ENCODE measurements at places on chromosomes 5 and 9. TPM values are rescaled to one million over a fixed set of nuclear protein-coding genes. Genes with fewer than 3 reads are reported as not detected.
A peak's percentile ranks its signal among the peaks of the same experiment; 100 is the strongest.

DNA sequence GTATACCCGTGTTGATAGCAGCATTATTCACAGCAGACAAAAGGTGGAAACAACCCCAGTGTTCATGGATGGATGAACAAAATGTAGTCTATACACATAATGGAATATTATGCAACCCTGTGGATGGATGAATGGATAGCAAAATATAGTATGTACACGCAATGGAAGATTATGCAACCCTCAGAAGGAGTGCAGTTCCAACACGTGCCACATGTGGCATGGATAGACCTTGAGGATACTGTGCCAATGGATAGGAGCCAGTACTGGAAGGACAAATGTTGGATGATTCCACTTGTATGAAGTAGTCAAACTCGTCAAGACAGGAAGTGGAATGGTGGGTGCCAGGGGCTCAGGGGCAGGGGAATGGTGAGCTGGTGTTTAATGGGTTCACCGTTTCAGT is 44.9 kb downstream of the PLEKHG4B start:
- H3K36me3 ChIP-seq, result no peaks in the 10 kb centered on the region
- DNase-seq, result no peak
- no peaks in the 10 kb centered on the region for H3K27me3 ChIP-seq
- no peak overlapping the region for H3K27ac ChIP-seq

SPAAR gene
- total RNA-seq, result not detected

GRCh38 chr9:21964925-21965385 is 29.2 kb downstream of the CDKN2A start:
- no peak overlapping the region for H3K27ac ChIP-seq
- peak overlapping the region; percentile 77 for H3K4me3 ChIP-seq
- no peaks in the 10 kb centered on the region for H3K36me3 ChIP-seq
- H3K27me3 ChIP-seq, result peaks cover 98% of the 10 kb centered on the region
- peak; percentile 54 for DNase-seq
- no peaks in the 10 kb centered on the region for H3K4me1 ChIP-seq

DNA sequence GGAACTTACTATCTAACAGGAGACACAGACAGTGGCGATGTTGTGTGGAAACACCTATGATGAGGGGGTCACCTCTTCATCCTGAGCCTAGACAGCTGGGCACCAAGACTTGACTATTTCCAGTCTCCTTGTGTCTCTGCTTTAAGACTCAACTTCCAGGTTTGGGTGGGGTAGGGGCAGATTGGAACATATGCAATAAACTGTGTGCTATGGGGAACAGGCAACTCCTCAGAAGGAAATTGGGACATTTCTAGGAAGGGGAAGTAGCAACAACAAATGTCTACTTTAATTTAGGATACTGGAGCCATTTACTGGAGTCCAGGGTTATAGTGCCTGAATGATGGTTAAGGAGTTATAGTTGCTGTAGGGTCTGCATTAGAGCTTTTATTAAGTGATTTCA is 57.3 kb downstream of the FGF18 start:
- H3K27me3 ChIP-seq, result no peaks in the 10 kb centered on the region
- H3K4me3 ChIP-seq, result no peak overlapping the region
- H3K4me1 ChIP-seq, result peaks cover 7% of the 10 kb centered on the region
- DNase-seq, result no peak

DNA sequence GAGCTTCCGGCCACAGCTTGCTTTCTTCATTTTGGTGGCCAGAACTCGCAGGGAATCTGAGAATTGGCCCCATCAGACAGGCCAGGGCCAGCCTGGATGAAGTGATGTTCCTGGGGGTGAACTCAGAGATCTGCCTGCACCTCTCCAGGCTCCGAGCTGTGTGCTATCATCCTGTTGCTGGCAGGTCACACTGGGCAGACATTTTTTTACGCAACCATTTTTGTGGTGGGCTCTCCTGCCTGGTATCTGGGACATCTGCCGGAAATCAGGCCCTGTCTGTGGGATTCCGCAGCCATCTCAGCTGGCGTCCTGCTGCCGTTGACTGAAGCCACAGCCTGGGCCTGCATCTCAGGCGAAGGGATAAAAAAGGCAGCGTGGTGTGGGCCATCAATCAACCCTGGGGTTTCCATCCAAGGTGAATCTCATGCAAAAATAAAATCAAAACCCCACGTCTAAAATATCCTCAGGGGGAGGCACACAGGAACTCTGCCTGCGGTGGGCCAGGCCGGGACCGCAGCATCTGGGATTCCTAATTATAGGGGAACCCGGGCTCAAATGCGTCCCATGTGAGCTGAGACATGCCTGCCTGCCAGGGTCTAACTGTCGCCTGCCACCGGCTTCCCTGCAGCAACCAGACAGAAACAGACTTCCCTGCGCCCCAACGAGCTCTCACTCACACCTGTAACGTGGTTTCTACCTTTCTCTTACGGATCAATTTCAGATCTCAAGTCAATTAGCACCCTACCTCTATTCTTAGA is 174.3 kb downstream of the SYK start:
- H3K27me3 ChIP-seq, result no peaks in the 10 kb centered on the region
- H3K36me3 ChIP-seq, result no peaks in the 10 kb centered on the region
- DNase-seq, result no peak
- H3K27ac ChIP-seq, result no peak overlapping the region
- H3K4me3 ChIP-seq, result no peak overlapping the region

DNA sequence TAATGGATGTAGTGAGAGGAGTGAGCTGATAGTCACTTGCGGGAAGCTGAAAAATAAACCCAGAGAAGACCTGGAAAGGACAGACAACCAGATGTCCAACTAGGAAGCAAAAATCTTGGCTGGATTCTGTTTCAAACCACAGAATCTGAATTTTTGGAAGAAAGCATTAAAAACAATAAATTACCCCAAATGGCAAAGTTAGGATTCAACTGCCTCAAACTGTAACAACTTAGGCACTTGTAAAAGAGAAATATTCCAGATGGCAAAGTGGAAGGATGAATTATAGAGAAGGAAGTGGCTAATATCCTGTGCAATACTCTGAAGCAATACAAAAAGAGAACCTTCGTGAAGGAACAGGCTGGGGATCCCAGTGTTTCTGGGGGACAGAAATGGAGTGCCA is 46.8 kb upstream of the SLIT3 start:
- H3K27ac ChIP-seq, result no peak overlapping the region
- DNase-seq, result no peak
- no peaks in the 10 kb centered on the region for H3K4me1 ChIP-seq

ALDOB gene
- total RNA-seq, result 0.29 TPM

- H3K27me3 ChIP-seq, result no peaks in the 10 kb centered on the region
- no peaks in the 10 kb centered on the region for H3K36me3 ChIP-seq
- peak overlapping the region; percentile 56 for H3K4me3 ChIP-seq
- H3K27ac ChIP-seq, result no peak overlapping the region
- H3K4me1 ChIP-seq, result peaks cover 1% of the 10 kb centered on the region
These were observed 101.5 kb downstream of the DENND1A start for GRCh38 chr9:123828449-123828848.

GRCh38 chr9:86359151-86359879 is 5.1 kb upstream of the TUT7 start:
- no peak for DNase-seq
- H3K4me1 ChIP-seq, result peaks cover 7% of the 10 kb centered on the region
- H3K4me3 ChIP-seq, result no peak overlapping the region
- no peak overlapping the region for H3K27ac ChIP-seq
- H3K27me3 ChIP-seq, result no peaks in the 10 kb centered on the region
- H3K36me3 ChIP-seq, result no peaks in the 10 kb centered on the region

GRCh38 chr5:103573411-103573810 is 10.8 kb upstream of the NUDT12 start:
- no peaks in the 10 kb centered on the region for H3K4me1 ChIP-seq
- peak; percentile 61 for DNase-seq

GRCh38 chr9:123718188-123718587 is 211.7 kb downstream of the DENND1A start:
- DNase-seq, result no peak
- H3K27ac ChIP-seq, result no peak overlapping the region
- H3K36me3 ChIP-seq, result no peaks in the 10 kb centered on the region
- no peak overlapping the region for H3K4me3 ChIP-seq
- no peaks in the 10 kb centered on the region for H3K4me1 ChIP-seq
- H3K27me3 ChIP-seq, result no peaks in the 10 kb centered on the region

DNA sequence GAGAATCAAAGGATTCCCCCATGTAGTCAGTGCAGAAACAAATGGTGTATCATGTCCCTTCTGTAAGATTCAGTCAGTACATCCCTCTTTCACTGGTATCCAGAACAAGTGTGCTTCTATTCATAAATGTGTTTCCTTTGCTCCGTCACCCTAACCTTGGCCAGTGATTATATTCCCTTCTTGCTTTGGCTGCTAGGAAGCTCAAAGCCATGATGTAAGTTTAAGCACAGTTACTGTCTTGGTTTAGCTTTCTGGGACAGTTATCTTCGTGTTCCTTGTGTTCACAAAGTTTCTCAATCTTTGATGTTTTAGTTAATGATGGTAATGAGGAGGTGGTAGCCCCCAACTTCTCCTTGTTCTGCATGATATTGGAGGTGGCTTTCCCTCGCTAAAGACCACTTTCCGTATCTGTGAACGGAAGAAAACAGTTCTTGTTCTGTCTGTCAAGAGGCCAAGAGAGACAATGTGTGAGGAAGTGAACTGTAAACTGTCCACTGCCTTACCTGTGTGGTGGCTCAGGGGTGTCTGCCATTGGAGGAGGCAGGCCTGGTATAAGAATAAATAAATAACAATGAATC is 2.2 kb upstream of the AMBP start:
- H3K27ac ChIP-seq, result no peak overlapping the region
- peaks cover 8% of the 10 kb centered on the region for H3K27me3 ChIP-seq
- H3K4me3 ChIP-seq, result no peak overlapping the region
- H3K4me1 ChIP-seq, result no peaks in the 10 kb centered on the region
- no peak for DNase-seq

GRCh38 chr9:70405808-70406433 is 8.5 kb downstream of the KLF9 start:
- no peak overlapping the region for H3K27ac ChIP-seq
- no peak for DNase-seq
- H3K36me3 ChIP-seq, result no peaks in the 10 kb centered on the region
- H3K4me1 ChIP-seq, result peaks cover 3% of the 10 kb centered on the region
- H3K27me3 ChIP-seq, result peaks cover 6% of the 10 kb centered on the region

GRCh38 chr5:16773991-16774390 is 157.2 kb upstream of the RETREG1 start:
- DNase-seq, result no peak
- H3K4me3 ChIP-seq, result no peak overlapping the region
- no peaks in the 10 kb centered on the region for H3K4me1 ChIP-seq

DNA sequence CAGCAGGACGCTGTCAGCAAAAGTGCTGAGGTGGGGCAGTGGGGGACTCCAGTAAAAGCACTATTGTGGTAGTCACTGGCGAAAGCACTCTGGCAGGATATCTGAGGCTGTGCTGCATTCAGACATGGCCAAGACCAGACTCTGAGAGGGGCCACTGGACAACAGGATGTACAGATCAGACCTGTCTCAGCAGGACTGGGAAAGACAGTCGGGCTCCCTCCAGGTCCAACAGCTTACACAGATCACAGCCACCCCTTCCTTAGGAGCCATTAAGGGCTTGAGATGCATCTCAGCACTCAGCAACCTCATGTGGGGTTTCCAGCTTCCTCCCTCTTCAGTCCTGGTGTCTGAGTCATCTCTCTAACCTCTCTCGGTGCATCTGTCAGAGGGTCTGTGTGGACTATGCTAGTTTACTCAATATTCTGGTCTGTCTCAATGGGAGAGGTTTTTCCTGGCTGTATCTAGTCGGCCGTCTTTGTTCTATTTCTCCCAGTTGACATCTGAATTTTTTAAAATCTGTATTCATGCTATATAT is 154.5 kb downstream of the CWC27 start:
- peaks cover 25% of the 10 kb centered on the region for H3K36me3 ChIP-seq
- DNase-seq, result peak; percentile 40
- no peak overlapping the region for H3K27ac ChIP-seq
- H3K4me3 ChIP-seq, result no peak overlapping the region

- H3K36me3 ChIP-seq, result no peaks in the 10 kb centered on the region
- no peak overlapping the region for H3K27ac ChIP-seq
- no peak for DNase-seq
- no peaks in the 10 kb centered on the region for H3K27me3 ChIP-seq
These were observed 194.4 kb downstream of the TAF11L14 start for GRCh38 chr5:17828681-17829080.

- no peaks in the 10 kb centered on the region for H3K27me3 ChIP-seq
- H3K27ac ChIP-seq, result no peak overlapping the region
- H3K4me1 ChIP-seq, result peaks cover 26% of the 10 kb centered on the region
- H3K36me3 ChIP-seq, result peaks cover 25% of the 10 kb centered on the region
These were observed 42.9 kb downstream of the RIC1 start for GRCh38 chr9:5671711-5672353.

ST6GALNAC6 gene
- 42.3 TPM for total RNA-seq

- no peak overlapping the region for H3K4me3 ChIP-seq
- H3K27ac ChIP-seq, result no peak overlapping the region
- DNase-seq, result no peak
- no peaks in the 10 kb centered on the region for H3K27me3 ChIP-seq
- H3K4me1 ChIP-seq, result peaks cover 2% of the 10 kb centered on the region
These were observed 198.2 kb downstream of the GLIS3 start for GRCh38 chr9:4101667-4102066.

DNA sequence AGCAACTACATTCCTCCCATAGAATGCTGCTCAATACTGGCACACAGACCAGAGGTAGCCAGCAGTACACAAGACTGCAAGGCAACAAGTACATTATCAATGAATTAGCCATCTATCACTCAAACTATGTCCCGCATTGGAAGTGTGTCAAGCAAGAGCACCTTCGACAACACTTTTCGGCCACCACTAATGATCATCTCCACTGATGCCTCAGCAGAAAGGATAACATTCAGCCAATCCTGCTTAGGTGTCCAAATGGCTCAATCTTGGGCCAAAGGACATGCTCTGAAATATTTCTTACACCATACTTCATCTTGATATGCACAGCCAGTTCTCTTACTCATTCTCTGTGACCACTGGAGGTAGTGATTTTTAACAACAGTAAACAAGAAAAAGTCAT is 25.0 kb downstream of the SKP1 start:
- peaks cover 88% of the 10 kb centered on the region for H3K36me3 ChIP-seq
- no peak for DNase-seq
- peaks cover 3% of the 10 kb centered on the region for H3K4me1 ChIP-seq
- no peak overlapping the region for H3K4me3 ChIP-seq

ACOT12 gene
- total RNA-seq, result not detected

DNA sequence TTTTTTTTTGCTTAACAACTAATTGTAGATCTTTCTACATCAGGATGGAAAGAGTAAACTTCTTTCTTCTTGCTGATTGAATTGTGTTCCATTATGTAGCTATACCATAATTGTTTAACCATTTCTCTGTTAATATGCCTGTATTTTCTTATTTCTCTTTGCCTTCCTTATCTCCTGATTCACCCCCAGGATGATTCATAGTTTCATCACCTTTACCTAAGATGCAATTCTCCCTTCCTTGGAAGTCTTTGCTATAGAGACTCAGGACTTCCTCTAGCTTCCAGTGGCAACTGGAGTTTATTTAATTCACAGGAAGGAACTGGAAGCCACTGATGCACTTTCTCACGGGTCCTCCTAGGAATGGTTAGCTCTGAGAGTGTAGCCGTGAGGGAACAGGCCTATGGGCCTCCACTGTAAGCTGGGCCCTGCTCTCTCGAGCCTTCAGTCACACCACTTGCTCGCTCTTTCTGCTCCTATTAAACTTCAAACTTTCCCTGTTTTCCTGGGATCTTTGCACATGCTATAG is 83.1 kb downstream of the FGF1 start:
- peaks cover 2% of the 10 kb centered on the region for H3K4me1 ChIP-seq
- no peak overlapping the region for H3K27ac ChIP-seq
- H3K27me3 ChIP-seq, result no peaks in the 10 kb centered on the region
- no peak for DNase-seq
